ENCODE measurements at places on chromosomes 1 and 21.

DNA sequence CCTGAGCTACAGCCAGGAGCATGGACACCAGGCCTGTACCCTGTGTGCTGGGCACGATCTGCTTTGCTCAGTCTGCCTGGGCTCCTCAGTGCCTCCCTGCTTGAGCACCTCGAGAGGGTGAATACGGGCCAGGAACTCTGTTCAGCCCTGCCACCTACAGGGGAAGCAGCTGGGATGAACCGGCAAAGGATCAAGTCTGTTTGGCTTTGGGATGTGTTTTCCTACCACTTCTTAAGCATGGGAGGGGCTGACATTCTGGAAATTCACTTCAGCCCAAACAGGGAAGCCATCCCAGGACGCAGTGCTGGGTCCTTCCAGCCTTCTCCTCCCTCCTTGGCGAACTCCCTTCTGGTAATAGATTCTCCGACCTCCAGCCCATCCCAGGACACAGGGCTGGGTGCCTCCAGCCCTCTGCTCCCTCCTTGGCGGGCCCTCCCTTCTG lies 55.8 kb upstream of the SELENON start:
- DNase-seq = peak; percentile 35

GRCh38 chr1:180925471-180926051 lies 12.9 kb downstream of the KIAA1614 start:
- DNase-seq = no peak

GRCh38 chr1:39529901-39530535 lies 38.6 kb downstream of the BMP8A start:
- DNase-seq = no peak

DNA sequence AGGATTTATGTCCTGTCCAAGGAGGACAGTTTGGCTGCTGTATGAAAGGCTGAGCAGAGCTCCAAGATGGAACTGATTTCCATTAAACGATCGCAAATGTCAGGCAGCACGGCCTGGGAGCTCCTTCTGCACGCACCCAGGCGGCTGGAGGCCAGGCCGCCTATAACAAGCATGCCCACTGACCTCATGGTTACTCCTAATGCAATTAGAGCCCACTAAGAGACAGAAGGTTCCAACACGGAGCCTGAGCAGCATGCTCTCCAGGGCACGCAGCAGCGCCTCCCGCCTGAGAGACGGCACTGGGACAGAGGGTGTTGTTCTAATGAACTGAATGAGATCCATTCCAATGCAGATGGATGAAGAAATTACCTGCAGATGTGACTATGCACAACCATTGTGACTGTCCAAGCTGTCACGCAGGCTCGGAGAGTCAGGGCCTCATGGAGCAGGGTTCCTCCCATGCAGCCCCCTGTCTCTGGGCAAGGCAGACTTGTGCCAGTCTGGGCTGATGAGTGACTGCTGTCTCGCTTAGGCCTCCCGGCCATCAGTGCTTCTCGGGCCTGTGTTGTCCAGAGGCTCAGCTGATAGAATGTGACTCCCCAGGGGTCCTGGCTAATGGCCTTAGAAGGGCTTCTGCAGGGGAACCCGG lies 25.2 kb upstream of the CDCA8 start:
- no peak for DNase-seq

DNA sequence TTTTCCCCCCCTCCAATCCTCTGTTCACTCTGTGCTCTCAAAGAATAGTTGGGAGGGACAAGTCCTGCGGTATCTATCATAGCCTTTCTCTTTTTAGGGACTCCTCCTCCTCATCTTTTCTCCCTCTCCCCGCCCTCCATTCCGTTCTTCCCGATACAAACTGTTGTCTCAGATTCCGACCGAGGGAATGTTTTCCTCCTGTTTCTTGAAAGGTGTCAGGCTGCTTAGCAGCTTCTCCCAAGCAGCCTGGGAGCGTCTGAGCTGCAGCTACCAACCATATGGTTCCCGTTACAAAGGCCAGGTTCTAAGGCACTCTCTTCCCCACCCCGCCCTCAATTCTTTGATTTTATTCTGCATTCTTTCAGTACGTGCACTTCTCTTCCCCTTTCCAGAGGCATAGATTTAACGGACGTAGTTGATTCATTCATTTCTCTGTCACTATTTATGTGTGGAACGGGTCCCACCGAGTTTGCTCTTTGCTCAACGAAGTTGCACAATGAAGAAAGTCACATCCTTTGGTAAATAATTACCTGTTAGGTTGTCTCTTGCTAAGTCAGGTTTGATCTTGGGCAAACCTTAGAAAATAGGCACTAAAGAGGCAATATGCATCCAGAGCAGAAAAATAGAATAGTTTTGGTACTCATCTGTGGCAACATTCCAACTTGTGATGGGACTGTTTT lies 2.8 kb downstream of the ADGRL2 start:
- no peak for DNase-seq

GRCh38 chr1:19139711-19140110 lies 70.4 kb downstream of the UBR4 start:
- no peak for DNase-seq

DNA sequence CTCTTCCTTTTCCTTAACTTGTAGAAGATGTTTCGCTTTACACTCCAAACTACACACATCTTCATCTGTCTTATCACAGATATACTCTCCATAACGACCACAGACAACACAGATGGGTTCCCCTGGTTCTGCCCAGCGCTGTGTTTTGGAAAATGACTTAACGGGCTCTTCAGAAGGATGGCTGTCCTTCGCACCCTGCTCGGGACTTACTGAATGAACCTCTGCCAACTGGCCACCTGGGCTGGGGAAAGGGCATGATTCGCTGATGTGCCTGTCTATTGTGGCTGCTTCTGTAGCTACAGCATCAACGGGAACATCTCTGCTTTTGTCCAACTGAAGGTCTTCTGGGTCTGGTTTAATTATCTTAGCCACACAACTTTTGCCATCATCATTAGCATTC lies 3.4 kb downstream of the DDX59 start:
- no peak for DNase-seq

GRCh38 chr1:232532901-232533300 lies 97.0 kb downstream of the SIPA1L2 start:
- no peak for DNase-seq

DNA sequence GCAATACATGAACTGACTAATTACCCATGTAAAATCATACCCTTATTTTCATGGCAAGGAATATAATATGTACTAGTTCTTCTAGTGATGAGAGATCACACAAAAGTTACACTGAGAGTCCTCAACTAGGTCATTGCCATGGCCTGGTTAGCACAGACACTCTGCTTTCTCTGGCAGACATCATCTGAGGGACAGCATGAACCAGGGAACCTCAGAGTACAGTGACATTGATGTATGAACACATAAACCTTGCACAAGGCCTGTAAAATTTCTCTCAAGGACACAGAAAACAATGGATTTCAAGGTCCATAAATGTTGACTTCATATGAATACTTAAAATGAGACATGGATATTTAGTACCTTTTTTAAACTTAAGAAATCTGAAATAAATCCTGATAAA lies 108.8 kb upstream of the MAGI3 start:
- DNase-seq = no peak

- DNase-seq = no peak
Observed at GRCh38 chr1:19877821-19878636, 4.2 kb upstream of the OTUD3 start.

GRCh38 chr1:40478276-40478675 lies 1.2 kb downstream of the ZFP69 start:
- DNase-seq = no peak

DNA sequence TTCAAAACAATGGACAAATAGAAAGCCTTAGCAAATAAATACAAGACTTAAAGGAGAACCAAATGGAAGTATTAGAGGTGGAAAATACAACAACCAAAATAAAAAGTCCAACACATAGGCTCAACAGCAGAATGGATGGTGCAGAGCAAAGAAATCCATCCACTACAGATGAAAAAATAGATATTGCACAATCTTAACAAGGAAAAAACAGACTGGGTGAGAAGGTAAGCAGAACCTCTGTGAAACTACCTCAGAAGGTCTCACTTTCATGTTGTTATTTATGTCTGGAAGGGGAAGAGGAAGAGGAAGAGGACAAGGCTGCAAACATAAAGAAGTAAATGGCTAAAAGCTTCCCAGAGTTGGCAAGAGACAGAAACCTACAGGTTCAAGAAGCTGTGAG lies 158.7 kb upstream of the NBPF11 start:
- no peak for DNase-seq

- DNase-seq = no peak
Observed at GRCh38 chr1:45863218-45863617, 59.8 kb downstream of the MAST2 start.

DNA sequence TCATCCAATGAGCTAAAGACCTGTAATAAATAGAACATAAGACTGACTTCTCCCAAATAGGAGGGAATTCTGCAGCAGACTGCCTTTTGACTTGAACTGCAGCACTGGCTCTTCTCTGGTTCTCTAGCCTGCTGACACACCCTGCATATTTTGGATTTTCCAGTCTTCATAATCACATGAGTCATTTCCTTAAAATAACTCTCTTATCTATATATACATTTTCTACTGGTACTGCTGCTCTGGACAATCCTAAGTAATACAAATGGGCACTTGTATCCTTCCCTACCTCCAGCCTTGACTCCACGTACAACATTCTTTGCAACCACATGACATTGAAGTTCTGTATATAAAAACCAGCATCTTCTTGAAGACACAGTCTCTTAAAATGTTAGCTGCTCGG lies 429.4 kb upstream of the TMPRSS15 start:
- DNase-seq = no peak

DNA sequence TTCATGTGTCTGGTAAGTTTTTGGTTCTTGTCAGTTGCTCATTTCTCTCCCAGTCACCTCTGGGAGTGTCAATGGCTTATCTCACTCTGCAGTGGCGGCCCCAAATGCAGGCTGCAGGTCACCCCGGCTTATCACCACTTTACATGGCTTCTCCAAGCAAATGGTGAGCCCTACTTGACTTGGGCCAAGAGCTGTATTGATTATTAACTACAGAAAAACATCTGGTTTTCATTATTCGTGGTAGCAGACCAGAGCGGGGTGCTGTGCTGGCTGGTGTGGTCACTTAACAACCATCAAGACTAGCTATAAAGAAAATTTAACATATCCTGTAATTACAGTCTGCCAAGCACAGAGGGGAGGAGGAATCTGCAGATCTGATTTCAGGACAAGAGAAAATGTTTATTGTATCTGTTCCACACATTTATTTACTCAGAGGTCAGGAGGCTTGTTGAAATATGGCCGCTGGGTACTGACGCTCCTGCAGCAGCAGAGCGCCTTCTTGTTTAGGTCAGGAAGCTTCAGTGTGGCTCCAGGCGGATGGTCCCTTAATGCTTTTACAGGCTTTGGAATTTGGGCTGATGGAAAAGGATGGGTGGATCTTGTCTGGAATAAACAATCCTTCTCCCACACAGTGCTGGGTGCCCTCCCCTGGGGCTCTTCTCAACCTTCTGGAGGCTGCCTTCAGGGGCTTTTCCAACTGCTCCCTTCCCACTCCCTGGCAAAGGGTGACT lies 87.8 kb downstream of the HLX start:
- DNase-seq = no peak

- DNase-seq = peak; percentile 77
Observed at GRCh38 chr1:234961456-234962339, 166.9 kb downstream of the TOMM20 start.

- DNase-seq = no peak
Observed at GRCh38 chr1:37765916-37766664, 1.2 kb upstream of the EPHA10 start.

GRCh38 chr1:161185282-161185682 lies 8.0 kb upstream of the B4GALT3 start:
- DNase-seq = no peak

GRCh38 chr1:209363112-209363511 lies 220.4 kb upstream of the CAMK1G start:
- DNase-seq = no peak

- DNase-seq = no peak
Observed at GRCh38 chr1:113405573-113405972, 15.3 kb downstream of the MAGI3 start.

GRCh38 chr1:91714867-91715381 lies 171.0 kb downstream of the TGFBR3 start:
- DNase-seq = no peak

GRCh38 chr1:15726508-15726907 lies 9.6 kb upstream of the SLC25A34 start:
- no peak for DNase-seq

GRCh38 chr1:55646181-55646580 lies 431.0 kb upstream of the USP24 start:
- DNase-seq = no peak

GRCh38 chr1:169081503-169082123 lies 24.9 kb upstream of the ATP1B1 start:
- DNase-seq = no peak

- DNase-seq = no peak
Observed at GRCh38 chr21:36330904-36331303, 10.9 kb downstream of the MORC3 start.

DNA sequence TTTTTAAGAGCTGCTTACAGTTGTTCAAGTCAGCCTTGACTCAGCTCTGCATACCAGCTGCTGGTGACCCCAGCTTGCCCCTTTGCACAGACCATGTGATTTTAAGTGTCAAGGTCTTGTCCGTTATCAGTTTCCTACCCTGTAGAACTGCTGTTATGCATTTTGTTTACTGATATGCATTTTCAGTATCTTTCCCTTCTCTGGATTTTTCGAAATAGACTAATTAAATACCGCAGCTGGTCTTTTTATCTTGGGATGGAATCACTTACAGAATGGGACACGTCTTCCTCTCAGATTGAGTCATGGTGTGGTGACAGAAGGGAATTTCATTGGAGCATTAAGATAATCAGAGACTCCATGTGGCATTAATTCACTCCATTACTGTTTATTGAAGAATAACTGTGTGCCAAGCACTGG lies 145.6 kb downstream of the FMN2 start:
- no peak for DNase-seq

DNA sequence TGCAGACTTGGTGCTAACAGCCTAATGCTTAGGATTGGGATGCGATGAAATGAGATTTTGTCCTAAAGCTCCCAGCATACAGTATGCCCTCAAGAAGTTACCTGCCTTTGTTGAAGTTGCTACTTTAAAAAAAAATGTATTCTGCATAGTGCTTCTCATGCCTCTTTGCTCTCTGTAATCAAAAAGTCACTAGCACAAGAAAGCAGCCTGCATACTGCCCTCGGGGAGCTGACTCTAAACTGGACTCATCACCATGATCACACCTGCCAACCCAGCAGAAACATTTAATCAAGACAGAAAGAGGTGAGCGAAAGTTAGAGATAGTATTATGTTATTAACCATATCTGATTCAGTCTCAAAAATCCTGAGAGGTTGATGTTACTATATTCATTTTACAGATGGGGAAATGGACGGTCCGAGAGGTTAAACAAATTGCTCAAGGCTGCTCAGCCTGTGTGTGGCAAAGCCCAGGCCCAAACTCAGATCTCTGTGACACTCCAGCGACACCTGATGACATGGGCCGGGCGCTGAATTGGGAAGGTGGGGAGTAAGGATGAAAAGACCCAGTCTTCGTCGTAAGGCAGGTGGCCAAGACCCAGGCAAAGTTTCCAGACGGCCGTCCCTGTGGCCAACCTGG lies 1.1 kb downstream of the BATF3 start:
- no peak for DNase-seq

- DNase-seq = no peak
Observed at GRCh38 chr1:170623171-170623570, 40.8 kb upstream of the PRRX1 start.

- no peak for DNase-seq
Observed at GRCh38 chr21:40809673-40810197, 37.2 kb downstream of the DSCAM start.
